ENCODE measurements at places on chromosomes 6 and 20.

GRCh38 chr20:41245086-41245707, 72.3 kb downstream of the ZHX3 start:
- DNase-seq: no peak

- no peak for DNase-seq
Measured at GRCh38 chr6:23690453-23691049, 435.5 kb upstream of the NRSN1 start.

GRCh38 chr20:21435576-21435975, 38.2 kb upstream of the NKX2-4 start:
- DNase-seq: no peak

GRCh38 chr6:139372326-139373153, 1.9 kb downstream of the CITED2 start:
- no peak for DNase-seq

DNA sequence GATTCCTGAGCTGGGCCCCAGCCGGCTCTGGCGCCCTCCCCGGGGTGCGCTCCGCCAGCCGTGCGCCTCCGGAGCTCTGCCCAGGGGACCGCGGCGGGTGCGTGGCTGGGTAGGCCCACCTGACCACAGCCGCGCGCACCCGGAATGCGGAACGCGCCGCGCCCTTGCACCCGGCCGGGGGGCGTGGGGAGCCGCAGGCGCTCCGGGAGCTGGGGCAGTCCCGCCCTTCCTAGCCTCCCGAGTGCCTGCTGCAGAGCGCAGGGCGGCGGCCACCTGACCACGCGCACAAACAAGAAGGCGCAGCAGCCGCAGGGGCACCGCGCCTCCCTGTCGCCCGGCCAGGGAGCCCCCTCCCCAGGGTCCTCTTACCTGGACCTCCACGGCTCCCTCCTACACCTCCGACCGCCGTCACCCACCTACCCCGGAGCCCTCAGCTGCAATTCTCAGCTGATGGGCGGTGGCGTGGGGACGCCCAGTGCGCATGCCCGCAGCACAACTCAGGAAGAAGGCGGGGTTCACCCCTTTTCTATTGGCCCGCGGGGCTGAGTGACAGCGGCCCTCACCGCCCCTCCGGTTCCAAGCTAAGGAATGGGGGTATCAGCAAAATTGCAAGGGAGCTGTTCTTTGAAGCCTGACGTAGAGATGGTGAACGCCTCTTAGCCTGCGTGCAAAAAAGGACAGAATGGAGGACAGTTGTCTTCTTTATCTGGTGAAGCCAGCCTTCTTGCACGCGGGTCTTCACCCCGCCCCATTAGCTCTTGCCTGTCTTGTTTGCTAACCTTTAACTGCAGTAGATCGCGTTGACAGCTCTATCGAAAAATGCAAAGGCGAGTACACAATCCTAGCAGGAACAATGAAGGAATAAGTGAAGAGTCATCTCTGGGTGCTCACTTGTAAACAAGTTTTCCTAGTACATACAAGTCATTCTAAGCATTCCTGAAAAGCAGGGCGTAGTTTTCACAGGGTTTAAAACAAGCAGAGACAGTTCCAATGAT, at the start of gene STX7:
Gene STX7, minus strand, starts transcription at position 479 of the 995 bp plus-strand sequence. CDS start 9,586 bp downstream, outside the sequence.
- peak; percentile 94 for DNase-seq

- no peak for DNase-seq
Measured at GRCh38 chr6:120493505-120493904, 840.8 kb downstream of the TBC1D32 start.

GRCh38 chr6:1894954-1895353, 285.2 kb downstream of the FOXC1 start:
- DNase-seq: no peak

GRCh38 chr6:123841067-123841896, 37.6 kb downstream of the NKAIN2 start:
- DNase-seq: no peak

- DNase-seq: no peak
Measured at GRCh38 chr6:38485488-38485887, 154.2 kb downstream of the BTBD9 start.

DNA sequence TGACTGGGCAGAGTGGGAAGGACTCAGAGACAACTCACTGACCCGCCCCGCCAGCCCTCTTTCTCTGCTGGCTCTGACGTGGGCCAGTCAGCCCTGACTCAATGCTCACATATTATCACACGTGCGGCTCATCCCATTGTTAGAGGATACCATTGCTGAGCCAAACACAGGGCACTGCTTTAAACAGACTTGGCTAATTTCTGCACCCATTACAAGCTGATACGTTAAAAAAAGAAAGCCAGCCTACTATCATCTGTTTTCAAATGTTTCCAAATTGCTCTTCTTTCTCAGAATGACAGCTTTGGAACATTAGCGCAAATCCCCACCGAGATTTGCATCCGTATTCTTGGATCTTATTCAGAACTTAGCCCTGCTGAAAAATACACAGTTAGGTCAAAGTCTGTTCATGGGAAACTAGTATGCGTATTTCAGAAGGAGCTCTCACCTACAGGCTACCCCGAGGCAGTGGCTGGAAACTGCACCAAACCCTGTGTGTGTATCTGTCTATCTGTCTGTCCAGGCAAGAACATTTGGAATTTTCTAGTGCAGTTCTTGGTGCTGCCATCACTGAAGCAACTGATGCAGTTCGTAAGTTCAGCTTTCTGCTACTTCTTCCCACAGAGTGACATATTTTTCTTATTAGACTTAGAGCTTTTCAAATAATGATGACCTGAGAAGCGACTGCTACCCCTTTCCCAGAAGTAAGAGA, 32.8 kb downstream of the RAMACL start:
- DNase-seq: no peak

DNA sequence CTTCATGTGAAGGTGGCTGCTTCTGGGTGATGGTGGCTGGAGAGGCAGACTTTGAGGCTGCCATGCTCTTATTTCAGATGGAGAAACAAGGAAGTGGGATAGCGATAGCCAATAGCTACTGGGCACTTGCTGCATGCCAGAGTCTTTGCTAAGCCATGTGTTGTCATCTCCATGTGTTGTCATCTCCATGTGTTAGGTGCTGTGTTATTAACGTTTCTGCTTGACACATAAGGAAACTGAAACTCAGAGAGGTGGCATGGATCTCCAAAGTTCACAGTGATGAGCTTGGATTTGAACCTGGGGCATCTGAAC, 16.9 kb downstream of the KIAA1755 start:
- DNase-seq: no peak

DNA sequence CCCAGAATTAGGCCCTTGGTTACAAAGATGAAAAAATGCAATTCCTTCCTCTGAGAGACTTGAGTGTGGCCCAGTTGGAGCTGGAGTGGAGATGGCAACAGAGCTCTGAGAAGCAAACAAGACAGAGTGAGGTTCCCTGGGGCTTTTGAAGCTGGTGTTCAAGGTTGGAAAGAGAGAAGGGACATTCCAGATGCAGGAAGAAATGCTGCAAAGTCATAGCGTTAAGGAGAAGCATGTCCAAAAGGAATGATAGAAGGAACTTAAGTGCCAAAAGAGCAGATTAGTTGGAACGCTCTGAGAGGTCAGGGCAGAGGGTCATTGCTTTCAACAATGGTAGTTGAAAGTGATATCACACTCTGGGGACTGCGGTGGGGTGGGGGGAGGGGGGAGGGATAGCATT, 251.8 kb downstream of the TBC1D7 start:
- DNase-seq: no peak

DNA sequence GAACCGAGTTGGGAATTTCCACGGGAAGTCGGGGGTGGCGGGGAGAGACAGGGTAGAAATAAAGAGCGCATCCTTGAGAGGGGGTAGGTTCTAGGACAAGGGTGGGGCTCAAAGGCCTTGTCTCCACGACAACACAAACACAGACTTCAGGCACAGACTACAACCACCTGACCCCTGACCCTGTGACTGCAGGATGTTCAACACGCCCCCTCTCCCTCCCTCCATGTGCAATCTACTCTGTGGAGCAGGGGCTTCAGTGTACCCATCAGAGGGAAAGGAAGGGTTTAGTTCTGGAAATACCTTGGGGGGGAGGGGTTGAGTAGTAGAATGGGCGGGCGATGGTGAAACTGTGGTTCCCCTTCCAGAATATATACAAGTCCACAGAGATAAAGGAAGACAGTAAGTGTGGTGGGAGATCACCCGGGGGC, 651 bp upstream of the TAPBP start:
- no peak for DNase-seq

GRCh38 chr6:116019428-116019827, 41.3 kb downstream of the FRK start:
- DNase-seq: no peak

GRCh38 chr6:144134737-144135136, 15.6 kb upstream of the STX11 start:
- no peak for DNase-seq
